ENCODE measurements at places on chromosomes 2 and 18.

- DNase-seq: no peak
These were observed 99.2 kb upstream of the KYNU start for GRCh38 chr2:142778289-142778688.

DNA sequence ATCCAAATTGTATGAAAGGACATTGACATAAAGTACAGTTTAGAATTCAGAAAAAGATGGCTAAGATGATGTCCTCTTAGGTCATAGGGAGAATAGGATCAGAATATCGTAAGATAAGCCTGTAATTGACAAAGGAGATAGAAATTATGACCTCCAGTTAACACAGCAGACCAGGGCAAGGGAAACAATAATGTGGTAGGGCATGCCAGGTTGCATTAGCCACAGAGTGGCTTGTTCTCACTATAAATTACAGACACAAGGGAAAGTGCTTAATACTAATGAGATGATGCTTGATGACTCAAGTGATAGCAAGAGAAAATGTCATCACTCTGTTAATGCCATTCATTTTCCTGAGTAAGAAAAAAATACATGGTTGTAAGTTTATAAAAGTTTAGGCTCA lies 48.9 kb upstream of the LRP1B start:
- no peak for DNase-seq

GRCh38 chr18:23363865-23364570 lies 89.1 kb upstream of the RIOK3 start:
- no peak for DNase-seq

DNA sequence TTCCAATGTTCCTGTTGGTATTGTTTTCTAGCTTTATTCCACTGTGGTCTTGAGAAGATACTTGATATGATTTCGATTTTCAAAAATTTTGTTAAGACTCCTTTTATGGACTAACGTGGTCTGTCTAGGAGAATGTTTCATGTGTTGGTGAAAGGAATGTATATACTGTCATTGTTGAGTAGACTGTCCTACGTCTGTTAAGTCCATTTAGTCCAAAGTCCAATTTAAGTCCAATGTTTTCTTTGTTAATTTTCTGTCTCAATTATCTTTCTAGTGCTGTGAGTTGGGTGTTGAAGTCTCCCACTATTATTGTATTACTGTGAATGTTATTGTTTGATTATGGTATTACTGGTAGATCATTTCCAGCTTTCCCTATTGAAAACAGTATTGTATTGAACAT lies 55.8 kb upstream of the TTC27 start:
- DNase-seq: no peak

- peak; percentile 1 for DNase-seq
These were observed 418.0 kb upstream of the ST6GAL2 start for GRCh38 chr2:107303964-107304363.

GRCh38 chr2:9757501-9758264 lies 85.6 kb upstream of the TAF1B start:
- no peak for DNase-seq

DNA sequence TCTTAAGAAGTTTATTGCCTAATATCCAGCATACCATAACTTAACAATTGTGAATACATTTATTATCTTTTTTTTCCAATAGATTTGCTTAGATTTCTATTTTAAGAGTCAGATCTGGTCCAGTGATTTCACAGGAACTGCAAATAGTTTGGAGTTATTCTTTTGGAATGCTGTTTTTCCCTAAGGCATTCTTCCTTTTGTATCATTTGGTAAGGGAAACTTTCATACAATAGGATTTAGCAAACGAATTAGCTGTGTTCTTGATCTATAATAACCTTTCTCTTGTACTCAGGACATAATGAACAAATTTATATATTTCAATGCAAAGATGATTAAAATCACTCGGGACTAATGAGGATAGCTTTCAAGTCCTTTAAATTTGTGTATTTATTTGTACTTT lies 201.6 kb downstream of the ERBB4 start:
- DNase-seq: no peak

DNA sequence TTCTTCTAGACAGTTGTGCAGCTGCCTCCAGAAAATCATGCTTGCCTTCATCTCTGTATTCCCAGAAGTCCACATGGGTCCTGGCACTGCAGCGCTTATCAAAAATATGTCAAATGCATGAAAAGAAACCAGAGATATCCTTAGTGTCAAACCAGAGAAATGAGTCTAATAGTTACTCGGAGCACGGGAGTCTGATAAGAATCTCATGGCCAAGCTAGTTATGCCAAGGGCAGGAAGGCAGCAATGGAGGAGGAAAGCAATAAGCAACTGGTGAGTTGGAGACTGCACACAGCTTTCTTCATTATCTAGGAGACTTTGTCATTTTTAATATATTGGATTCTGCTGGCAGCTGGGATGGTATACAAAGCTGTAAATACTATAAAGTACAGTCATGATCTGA lies 38.6 kb downstream of the TRIB2 start:
- no peak for DNase-seq

- DNase-seq: no peak
These were observed 308.2 kb upstream of the LRATD1 start for GRCh38 chr2:14324308-14324707.

DNA sequence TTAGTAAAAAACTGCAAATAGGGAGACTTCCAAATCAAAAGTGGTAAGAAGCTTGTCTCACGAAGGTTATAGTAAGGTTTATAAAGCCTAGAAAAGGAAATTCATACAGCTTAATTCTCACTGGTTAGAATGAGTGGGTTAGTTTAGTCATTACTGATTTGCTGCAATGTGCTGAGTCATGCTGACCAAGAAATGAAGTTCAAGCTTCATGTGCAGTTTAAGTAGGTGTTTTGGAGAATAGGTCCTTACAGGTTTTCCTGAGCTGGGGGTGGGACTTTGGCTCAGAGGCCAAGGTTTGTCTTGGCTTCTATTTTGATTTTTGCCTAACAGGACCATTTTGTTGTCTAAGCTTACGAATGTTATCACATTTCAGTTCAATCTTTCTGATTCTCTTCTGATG lies 15.1 kb downstream of the CLIP4 start:
- DNase-seq: peak; percentile 54

- peak; percentile 47 for DNase-seq
These were observed 60.9 kb downstream of the EDAR start for GRCh38 chr2:108927936-108928659.

GRCh38 chr18:55588111-55588869 lies at the start of gene TCF4:
TSS of gene TCF4 (minus strand) at chr18:55588192. CDS start at chr18:55587116, 1,076 bp downstream.
- DNase-seq: peak; percentile 60

- DNase-seq: no peak
These were observed 98.1 kb downstream of the NFATC1 start for GRCh38 chr18:79493801-79494211.

DNA sequence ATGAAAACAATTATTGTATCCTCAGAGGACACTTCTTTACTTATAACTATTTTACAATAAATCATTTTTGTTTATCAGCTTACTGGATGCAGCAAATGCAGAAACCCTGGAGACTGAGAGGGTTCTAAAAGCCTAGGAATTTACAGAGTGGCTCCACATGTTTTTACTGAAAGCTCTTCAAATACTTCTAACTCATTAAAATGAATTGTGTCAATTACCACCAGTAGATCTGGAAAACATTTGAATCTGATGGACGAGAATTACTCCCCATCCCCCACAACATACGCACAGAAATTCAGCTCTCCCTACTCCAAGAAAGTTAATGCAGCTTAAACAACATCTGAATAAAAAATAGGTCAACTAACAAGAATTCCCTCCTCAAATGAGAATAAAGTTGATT lies 319.8 kb upstream of the FIGN start:
- DNase-seq: no peak

DNA sequence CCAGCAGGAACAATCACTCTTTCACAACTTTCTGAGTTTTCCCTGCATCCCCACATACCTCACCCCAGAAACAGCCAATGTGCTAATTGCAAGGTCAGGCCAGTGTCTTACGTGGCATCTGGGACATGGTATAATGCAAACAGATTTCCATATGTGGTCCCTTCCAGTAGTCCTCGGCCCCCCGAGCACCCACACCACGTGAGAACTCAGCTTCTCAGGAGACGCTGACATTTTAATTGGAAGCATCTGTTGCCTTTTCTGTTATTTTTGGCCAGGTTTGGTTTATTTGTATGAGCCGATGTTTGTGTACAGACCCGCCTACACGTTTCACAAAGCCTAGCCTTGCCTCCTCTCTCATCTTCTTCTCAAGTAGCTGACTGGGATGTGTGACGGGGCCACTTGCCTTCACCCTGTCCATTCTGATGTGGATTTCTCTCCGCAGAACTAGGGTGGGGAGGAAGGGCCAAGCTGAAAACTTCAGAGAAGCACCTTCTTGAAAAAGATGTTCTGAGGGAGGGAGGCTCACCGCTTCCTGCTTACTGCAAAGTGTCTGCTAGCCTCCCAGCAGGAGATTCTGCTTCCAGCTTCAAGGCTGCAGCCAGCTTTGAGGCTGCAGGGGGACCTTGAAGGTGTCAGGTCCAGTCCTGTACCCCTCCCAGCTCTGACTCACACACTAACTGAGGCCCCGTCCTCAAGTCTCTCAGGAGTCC lies 109.6 kb upstream of the SLC14A2 start:
- DNase-seq: no peak

All from hematopoietic multipotent progenitor cell treated with erythropoietin and hydrocortisone succinate and interleukin-3 and kit ligand, for 8 days (in vitro differentiated cells).